ENCODE measurements at places on chromosomes 13 and 19.

DNA sequence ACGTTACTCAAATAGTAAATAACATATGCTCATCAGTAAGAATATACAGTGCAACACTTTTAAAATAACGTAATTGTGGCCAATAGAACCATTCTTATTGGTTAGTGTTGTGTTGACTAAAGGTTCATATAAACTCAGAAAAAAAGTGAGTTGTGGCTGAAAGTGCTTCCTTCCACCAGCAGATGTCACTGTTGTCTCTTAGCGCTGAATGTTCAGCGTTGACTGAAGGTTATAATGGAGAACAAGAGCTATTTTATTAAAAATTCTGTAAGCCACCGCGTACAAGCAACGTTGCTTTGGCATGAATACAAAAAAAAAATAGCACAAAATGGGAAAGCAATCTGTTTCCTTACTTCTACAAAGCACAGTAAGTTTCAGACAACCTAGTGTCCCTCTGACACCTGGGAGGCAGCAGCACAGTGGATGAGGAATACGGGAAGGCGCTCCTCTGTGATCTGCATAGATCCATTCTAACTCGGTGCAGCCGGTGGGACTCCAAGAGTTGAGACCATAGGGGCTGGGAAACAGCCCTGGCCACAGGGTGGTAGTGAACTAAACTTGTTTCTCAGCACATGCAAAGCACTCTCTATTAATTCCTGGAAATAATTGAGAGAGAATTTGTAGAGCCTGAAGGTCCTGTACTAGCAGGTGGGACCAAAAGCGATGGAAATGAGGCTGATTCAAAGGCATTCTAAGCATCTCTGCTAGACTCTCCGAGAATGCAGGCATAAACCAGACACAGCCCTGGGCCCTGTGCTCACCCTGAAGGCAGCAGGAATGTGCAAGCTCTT, 23.9 kb upstream of the OXGR1 start:
- no peak for DNase-seq

- no peak for DNase-seq
Observed at GRCh38 chr19:43560687-43561086, 14.6 kb downstream of the XRCC1 start.

DNA sequence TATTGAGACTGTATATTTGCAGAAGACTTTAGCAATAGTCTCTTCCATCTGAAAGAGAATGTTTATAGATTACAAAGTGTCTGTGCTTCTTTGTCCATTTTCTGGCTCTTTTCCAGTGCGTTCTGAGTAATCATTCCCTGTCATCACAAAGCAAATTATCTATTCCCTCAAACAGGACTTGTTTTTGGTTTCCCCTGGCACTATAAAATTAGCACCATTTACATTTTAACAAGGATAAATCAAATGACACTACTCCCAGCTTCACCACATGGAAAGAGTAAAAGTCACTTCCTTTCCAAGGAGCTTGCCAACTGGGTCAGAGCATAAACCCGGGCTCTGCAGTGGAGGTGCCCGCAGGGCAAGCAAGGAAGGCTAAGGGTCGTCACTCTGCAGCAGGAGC, 88.1 kb downstream of the SHISA2 start:
- DNase-seq: no peak

GRCh38 chr13:101916775-101917474, 464.4 kb downstream of the ITGBL1 start:
- no peak for DNase-seq

DNA sequence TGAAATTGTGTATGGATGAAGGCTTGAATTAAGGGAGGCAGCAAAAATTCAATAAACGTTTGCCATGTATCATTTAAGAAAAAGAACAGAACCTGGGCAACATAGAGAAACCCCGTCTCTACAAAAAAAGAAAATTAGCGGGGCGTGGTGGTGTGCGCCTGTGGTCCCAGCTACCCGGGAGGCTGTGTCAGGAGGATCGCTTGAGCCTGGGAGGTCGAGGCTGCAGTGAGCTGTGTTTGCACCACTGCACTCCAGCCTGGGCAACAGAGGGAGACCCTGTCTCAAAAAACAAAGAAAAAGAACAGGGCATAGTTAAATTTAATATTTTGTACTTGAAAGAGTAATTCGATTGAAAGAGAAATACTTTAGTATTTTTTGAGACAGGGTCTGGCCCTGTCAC, 1.4 kb downstream of the UBA2 start:
- DNase-seq: no peak

DNA sequence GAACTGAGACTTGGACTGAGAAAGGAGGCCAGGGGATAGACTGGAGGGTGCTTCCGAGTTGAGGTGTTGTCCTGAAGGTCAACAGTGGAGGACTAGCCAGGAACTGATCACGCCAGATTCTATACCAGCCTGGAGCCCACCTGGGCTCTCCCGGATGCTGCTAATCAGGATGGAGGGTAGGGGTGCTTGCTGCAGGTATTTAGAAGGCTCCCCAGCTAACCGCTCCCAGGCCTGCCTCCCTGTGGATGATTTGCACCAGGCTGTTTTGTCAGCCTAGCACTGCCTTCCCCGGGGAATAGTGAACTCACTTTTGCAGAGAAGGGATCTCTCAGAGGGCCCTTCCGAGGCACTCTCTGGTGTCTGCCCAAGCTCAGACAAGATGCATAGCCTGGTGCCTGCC, 60.5 kb upstream of the KCTD15 start:
- DNase-seq: no peak

GRCh38 chr19:39080431-39080830, 3.7 kb upstream of the ACP7 start:
- no peak for DNase-seq

DNA sequence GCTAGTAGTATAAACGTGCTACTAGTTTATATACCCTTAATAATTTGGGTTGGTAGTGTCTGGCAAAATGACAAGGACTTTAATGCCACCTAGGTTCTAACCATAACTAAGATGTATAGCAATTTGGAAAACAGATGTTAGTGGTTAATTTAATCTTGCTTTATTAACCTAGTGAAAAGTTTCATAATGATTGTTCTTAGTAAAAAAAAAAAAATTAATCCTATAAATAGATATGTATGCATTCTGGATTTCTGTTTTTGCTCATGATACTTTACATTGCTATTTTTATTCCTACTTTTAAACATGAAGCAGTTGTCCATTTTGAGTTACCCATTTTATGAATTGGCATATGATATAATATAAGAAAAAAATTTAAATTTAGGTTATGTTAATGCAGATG, 36.3 kb downstream of the DGKH start:
- no peak for DNase-seq

DNA sequence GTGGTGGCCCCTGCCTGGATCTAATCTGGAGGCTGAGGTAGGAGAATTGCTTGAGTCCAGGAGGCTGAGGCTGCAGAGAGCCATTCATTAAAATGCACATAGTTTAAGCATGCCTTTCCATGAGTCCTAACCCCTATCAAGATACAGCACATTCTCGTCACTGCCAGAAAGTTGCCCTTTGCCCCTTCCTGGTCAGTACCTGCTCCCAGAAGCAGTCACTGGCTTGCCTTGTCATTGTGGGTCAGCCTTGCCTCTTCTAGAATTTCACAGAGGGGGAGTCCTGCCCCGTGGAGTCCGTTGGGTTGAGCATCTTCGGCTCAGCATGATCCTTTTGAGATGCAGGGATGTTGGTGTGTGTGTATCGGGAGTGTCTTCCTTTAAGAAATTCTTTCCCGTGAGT, 10.8 kb downstream of the BICRA start:
- no peak for DNase-seq

DNA sequence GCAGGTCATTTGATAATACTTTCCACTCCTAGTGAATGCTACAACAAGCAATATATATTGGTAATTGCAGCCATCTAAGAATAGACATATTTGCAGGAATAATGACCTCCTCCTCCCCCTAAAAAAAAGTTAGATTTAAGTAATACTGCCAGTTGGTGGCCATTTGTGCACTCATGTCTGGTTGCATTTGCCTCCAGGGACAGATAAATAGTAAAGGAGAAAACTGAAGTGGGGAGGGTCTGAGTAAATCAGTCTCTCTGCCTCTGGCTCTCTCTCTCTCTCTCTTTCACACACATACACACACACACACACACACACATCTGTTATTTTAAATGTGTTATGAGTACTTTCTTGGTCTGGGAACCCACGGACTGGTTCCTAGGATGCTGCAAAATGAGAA, 125.5 kb upstream of the UQCRFS1 start:
- no peak for DNase-seq

GRCh38 chr19:31674503-31675192, 325.4 kb upstream of the TSHZ3 start:
- no peak for DNase-seq
